ENCODE measurements at places on chromosomes 1 and 21.

- no peak overlapping the region for H3K4me3 ChIP-seq
- H3K27ac ChIP-seq = no peak overlapping the region
- no peaks in the 10 kb centered on the region for H3K27me3 ChIP-seq
- peaks cover 5% of the 10 kb centered on the region for H3K4me1 ChIP-seq
- peak; percentile 22 for DNase-seq
- H3K36me3 ChIP-seq = no peaks in the 10 kb centered on the region
Measured at GRCh38 chr1:198056255-198056654, 100.5 kb upstream of the NEK7 start.

DNA sequence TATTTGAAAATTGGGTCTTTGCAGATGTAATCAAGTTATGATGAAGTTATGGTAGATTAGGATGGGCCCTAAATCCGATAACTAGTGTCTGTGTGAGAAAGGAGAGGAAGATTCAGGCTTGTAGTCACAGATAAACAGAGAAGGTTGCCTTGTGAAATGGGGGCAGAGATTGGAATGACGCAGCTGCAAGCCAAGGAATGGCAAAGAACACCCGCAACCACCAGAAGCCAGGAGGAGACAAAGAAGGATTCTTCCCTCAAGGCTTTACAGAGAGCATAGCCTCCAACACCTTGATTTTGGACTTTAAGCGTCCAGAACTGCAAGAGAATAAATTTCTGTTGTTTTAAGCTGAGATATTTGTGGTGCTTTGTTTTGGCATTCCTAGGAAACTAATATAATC is 35.4 kb upstream of the COL24A1 start:
- no peaks in the 10 kb centered on the region for H3K36me3 ChIP-seq
- H3K4me3 ChIP-seq = no peak overlapping the region

- DNase-seq = no peak
- H3K4me1 ChIP-seq = peaks cover 44% of the 10 kb centered on the region
- peak overlapping the region; percentile 54 for H3K27ac ChIP-seq
- H3K4me3 ChIP-seq = peak overlapping the region; percentile 12
- no peaks in the 10 kb centered on the region for H3K27me3 ChIP-seq
Measured at GRCh38 chr21:44914176-44914874, 6.4 kb downstream of the ITGB2 start.

DNA sequence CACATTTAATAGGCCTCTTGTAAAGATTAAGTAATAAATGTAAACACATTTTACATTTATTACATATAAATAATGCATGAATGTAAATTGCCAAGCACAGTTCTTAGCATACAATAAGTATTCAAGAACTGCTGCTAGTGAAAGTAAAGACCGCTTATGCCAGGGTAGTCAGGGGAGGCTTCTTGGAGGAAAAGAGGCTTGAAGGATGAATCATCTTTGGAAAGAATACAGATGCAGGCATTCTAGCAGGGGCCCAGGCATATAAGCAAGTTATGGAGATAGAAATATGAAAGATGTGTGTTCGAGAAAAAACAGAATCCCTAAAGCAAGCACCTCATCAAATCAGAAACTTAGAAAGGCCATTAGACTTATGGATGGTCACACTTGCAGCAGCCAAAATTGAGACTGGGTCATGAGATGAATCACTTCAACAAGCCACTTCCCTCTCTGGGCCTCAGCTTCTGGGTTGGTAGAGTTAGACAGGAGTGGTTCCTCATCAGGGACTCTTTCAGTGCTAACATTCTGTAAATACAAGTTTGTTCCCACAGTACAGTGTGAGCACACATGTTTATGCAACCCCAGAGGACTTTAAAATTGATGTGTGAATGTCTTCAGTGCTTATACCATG is 79.8 kb upstream of the ROR1 start:
- peak overlapping the region; percentile 31 for H3K27ac ChIP-seq
- H3K4me1 ChIP-seq = peaks cover 17% of the 10 kb centered on the region
- DNase-seq = no peak
- H3K4me3 ChIP-seq = no peak overlapping the region

DNA sequence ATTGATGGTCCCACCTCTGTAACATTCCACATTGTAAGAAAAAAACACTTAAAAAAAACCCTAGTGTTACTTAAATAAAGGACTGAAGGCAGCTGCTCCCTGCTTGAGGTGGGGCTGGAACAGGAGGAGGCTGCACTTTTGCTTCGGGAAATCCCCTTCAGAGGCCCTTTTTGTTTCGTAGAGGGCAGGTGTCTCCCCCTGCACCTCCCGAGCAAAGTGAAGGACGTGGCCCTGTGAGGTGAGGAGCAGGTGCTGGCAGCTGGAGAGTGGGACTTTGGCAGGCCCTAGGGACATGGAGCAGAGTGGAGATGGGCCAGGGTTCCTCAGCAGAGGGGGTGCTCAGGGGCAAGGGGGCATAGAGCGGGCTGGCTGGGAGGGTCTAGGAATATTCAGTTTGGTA is 33.4 kb upstream of the WNT4 start:
- H3K4me1 ChIP-seq = peaks cover 4% of the 10 kb centered on the region
- DNase-seq = no peak
- no peak overlapping the region for H3K27ac ChIP-seq
- peaks cover 3% of the 10 kb centered on the region for H3K27me3 ChIP-seq
- H3K36me3 ChIP-seq = no peaks in the 10 kb centered on the region

DNA sequence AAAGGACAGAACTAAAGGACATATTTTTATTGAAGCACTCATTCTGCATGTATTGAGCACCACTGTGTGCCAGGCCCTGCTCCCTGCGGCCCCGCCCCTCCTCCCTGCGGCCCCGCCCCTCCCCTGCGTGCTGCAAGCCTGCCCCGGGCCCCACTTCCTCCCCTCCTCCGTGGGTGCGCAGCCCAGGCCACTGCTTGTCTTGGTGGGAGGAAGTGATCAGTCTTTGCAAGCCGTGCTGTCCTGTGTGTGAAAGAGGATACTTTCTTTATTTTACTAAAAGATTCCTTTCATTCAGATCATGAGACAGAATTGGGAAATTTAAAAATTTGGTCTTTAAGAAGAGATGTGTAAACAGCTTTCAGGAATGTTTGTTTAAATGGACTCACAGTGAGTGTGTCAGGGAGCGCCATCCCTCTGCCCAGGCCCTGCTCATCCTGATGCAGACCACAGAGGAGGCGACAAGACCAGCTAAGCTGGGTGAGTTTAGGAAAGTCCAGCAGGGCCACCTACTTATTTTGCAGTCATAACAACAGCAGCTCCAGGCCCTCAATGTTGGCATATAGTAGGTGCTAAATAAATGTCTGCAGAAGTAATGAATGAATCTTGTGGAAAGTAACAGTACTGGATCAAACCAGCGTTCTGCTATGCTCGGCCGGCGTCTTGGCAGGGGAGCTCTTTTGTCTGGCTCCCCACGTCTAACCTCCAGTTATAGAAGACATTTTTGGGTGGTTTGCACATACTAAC is 88.3 kb upstream of the SELENON start:
- DNase-seq = no peak
- no peaks in the 10 kb centered on the region for H3K36me3 ChIP-seq
- no peaks in the 10 kb centered on the region for H3K27me3 ChIP-seq
- no peak overlapping the region for H3K27ac ChIP-seq
- no peak overlapping the region for H3K4me3 ChIP-seq

Data from MCF 10A (cell line).